NCI-H1694 treated with DMSO at 0.1 percent for 48 hours (cell line): ENCODE measurements at places on chromosomes 2 and 18.

- DNase-seq: no peak
Observed at GRCh38 chr18:41484069-41484468, 471.0 kb upstream of the PIK3C3 start.

DNA sequence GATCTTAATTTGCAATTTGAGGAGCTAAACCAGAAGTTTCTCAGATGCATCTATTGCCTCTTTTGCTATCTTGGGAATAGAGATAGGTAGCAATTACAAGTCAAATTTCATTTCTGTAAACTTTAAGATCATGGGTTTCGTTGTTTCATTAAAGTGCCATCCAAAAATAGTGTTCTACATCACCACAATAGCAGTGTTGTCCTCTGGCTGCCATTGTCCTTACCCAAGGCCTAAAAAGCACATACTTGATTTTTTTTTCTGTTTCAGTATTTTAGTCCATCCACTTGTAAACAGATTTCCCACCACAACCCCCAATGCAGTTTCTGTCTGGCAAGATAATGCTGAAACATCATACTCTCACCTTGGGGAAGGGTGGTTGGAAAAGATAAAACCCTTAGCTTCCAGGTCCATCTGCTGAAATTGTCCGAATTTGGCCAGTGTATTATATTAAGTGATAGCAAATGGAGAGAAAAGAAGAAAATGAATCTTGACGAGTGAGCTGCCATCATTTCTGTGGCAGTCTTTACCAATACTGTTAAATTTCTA, 136.2 kb downstream of the LCLAT1 start:
- no peak for DNase-seq

DNA sequence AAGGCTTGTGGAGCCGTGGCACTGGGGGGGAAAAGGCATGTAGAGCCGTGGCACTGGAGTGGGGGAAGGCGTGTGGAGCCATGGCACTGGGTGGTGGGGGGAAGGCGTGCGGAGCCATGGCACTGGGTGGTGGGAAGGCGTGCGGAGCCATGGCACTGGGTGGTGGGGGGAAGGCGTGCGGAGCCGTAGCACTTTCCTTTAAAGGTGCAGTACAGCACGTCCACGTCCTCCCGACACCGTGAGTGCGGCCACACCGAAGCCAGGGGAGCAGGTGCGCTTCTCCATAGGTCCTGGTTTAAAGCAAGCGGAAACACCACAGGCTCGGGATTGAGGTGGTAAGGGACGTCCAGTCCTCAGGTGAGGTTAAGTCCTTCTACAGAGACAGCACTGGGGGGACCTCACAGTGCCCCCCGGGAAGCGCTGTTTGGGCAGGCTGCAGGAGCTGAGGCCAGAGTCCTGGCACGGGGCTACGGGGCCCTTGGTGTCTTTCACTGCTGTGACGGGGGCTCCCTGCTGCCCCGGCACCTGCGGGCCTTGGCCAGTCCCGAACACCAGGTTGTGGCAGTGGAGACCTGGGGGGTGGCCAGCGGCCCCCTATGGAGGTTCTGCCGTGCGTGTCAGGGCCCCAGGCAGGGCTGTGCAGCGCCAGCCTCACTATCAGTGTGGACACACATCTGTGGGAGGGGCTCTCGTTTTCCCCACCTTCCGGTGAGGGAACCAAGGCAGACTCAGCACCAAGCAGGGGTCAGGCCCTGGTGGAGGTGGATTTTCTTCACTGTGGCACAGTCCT, 93.0 kb upstream of the CTDP1 start:
- no peak for DNase-seq

DNA sequence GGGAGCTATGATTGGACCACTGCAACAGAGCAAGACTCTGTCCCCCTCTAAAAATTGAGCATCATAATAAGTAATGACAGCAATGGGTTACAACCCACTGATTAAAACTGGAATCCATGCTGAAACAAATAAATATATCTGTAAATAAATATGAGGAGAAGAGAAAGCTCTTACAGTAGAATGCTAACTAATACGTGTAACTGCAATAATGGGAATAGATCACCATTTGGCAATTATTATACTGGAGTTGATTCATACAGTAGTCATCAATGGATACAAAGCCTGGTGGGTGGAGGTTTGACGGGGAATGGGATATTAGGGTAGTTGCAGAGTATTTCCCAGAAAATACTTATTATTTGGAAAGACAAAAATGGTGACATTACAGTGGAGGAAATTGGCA, 6.1 kb upstream of the INO80B start:
- no peak for DNase-seq

GRCh38 chr2:9630117-9630735, 571 bp downstream of the YWHAQ start:
- peak; percentile 71 for DNase-seq
